NCI-H1417 treated with DMSO at 0.1 percent for 48 hours (cell line): ENCODE measurements at places on chromosomes 12 and 14.

- no peak for DNase-seq
These were observed 101.1 kb upstream of the BCL2L14 start for GRCh38 chr12:11969437-11970154.

GRCh38 chr12:14723763-14724162 is 27.4 kb upstream of the GUCY2C start:
- DNase-seq: no peak

- DNase-seq: no peak
These were observed 77.4 kb upstream of the REP15 start for GRCh38 chr12:27618836-27619235.

DNA sequence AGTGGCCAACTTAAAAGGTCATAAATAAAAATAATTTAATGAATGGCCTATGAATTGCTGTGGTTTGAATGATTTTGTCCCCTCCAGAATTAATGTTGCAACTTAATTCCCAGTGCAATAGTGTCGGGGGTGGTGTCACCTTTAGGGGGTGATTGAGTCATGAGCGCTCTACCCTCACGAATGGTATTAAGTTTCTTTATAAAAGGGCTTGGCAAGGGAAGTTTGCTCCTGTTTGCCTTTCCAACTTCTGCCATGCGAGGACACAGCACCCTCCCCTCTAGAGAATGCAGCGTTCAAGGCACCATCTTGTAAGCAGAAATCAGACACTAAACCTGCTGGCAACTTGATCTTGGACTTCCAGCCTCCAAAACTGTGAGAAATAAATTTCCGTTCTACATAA is 253.3 kb downstream of the ATXN7L3B start:
- DNase-seq: no peak

DNA sequence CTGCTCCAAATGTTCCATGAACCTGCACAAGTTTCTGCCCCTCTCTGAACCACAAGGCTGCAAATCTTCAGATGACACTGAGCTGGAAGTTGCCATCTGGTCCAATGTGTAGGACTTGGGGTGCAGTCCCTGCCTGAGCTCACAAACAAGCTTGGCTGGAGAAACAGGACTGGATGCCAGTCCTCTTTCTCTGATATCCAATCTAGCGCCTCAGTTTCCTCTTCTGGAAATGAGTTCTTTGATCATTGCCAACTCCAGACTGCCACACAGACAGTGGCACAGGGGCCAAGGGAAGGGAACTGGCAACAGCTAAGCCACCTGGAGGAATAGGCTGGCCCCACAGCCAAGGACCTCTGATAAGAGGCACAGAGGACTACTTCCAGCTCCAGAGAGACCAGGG is 15.5 kb downstream of the CMKLR1 start:
- DNase-seq: no peak

GRCh38 chr12:30757316-30757715 is 2.6 kb upstream of the CAPRIN2 start:
- no peak for DNase-seq

DNA sequence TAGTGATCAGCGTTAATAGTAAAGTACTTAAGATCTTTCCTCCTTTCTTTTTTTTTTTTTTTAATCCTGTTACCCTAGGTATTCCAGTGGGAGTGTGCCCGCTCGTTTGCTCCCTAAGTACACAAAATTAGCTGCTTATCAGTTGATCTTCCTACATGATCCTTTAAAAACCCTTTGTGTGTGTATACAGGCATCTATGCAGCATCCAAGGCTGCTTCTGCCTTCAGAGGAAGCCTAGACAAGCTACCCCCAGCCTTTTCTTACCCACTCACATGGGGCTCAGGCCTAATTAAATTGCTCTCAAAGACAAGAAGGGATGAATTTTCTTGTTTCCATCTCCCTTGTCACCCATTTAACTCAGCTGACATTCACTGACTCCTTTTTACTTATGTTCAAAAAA is 343.4 kb upstream of the LMO3 start:
- DNase-seq: no peak
